Thymus (tissue), 14 donors: ENCODE measurements at places on chromosomes 2 and 18.

GRCh38 chr2:31483246-31483645 lies 68.7 kb upstream of the XDH start:
- no peak for DNase-seq

GRCh38 chr2:122663620-122664019 lies 908.2 kb downstream of the TSN start:
- DNase-seq = no peak

DNA sequence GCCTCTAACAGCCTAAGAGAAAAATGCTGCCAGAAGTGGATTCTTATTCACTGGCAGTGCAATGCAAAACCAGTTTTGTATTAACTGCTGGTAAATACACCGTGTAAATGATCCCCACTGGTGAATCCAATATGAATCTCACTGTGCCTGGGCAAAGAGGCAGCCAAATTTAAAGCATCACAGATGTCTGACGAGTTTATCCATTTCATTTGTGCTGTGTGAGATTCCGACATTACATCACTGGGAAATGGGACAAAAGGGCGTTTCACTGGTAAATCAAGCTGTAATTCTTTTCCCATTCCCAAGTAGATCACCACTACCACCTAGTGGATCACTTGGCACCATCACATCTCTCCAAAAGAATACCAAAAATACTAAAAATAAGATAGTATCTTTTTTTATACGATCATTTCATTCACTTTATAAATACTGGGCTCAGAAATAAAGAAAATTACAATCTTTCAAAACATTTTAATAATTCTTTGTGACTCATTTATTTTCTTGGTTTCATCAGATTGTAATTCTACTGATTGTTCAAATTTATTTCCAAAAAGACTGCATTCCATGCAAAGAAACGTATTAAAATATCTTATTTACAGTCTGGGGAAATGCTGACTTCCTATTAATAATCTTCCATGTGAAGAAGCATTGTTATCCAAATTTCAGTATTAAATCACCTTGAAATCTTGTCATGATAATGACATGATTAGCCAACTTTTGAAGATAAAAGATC lies 125.6 kb downstream of the GRB14 start:
- no peak for DNase-seq

DNA sequence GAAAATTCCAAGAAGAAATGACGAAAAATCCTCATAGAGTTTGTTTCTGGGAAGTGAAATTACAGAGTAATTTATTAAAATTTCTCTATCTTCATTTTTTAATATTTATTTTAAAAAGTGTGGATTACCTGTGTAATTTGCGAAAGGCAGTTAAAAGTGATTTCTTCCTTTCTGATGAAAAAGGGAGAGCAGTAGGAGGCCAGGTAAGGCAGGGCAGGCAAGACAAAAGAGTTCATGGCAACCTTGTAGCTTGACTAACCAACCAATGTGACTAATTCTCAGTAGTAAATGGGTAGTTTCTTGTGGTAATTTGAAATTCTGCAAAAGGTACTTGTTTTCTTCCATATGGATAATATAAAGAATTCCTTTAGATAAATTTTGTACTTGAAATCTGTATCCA lies 34.9 kb upstream of the COL5A2 start:
- no peak for DNase-seq

- DNase-seq = no peak
These were observed 172.2 kb upstream of the HAAO start for GRCh38 chr2:42964439-42965083.
